ENCODE measurements at places on chromosomes 1 and 21.

DNA sequence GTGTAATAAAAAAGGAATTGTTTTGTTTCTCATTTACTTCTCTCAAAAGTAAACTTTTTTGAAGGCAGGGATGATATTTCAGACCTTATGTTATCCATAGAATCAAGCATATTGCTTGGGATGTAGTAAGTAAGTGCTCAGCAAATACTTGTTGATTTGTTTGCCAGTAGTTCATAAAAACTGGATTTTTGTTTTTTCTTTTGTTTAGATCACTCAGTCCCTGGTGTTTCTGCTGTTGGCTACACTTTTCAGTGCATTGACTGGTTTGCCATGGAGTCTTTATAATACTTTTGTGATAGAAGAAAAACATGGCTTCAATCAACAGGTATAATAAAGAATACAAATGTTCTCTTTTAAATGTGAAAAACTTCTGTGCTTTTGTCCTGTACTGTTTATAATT, 10.2 kb downstream of the ZMPSTE24 start:
- no peak for DNase-seq

GRCh38 chr1:38044221-38045215, 2.1 kb downstream of the POU3F1 start:
- DNase-seq, result no peak

GRCh38 chr1:111193712-111194480, 6.5 kb downstream of the DENND2D start:
- no peak for DNase-seq

- DNase-seq, result no peak
Measured at GRCh38 chr1:94270801-94271203, 33.4 kb upstream of the ARHGAP29 start.

DNA sequence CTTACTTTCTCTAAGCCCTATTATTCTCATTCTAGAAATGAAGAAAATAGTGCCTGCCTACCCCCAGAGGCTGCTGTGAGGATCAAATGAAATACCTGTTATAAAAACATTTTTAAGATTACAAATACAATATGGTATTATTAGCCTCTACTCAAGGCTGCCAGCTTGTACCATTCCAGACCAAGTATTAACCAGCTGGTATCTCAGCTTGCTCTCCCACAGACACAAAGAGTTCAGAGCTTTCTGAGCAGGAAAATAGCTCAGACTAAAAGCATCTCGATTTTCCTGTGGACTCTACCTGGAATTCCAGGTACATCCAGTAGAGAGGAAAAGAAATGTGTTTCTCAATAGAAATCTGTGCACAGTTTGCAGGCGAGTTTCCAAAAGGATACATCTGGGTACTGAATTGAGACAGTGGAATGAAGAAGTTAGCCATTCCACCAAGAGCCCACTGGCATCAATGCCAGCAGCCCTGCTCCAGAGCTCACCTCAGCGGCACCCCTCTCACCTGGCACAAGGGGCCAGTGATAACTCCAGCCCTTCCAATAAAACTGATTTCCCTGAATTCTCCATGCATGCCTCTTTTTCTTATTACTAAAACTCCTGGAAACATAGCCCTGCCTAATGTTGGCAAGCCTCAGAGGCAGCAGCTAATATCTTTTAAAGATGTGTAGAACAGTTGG, 31.0 kb downstream of the TGFBR3 start:
- DNase-seq, result no peak

DNA sequence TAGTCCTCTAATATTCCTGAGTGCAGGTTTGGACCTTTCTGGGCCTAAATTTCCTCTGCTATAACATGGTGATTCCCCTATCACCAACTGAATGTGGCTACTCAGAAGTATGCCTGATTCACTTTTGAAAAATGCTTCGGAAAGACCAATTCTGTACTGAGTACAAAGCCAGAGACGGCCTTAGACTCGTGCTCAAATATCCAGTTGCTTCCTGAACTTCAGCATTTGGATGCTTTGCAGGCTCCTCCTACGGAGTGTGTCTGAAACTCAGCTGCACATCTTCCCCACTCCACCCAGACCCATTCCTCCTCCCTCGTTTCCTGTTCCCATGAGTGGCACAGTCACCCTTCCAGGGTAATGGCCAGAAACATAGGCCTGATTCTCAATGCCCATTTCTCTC, 98.4 kb upstream of the GADD45A start:
- no peak for DNase-seq

GRCh38 chr1:53249706-53250105, 11.4 kb upstream of the MAGOH start:
- no peak for DNase-seq

GRCh38 chr1:10860682-10861081, 64.2 kb upstream of the CASZ1 start:
- DNase-seq, result no peak

GRCh38 chr1:15954316-15954715, 21.6 kb downstream of the ZBTB17 start:
- no peak for DNase-seq

DNA sequence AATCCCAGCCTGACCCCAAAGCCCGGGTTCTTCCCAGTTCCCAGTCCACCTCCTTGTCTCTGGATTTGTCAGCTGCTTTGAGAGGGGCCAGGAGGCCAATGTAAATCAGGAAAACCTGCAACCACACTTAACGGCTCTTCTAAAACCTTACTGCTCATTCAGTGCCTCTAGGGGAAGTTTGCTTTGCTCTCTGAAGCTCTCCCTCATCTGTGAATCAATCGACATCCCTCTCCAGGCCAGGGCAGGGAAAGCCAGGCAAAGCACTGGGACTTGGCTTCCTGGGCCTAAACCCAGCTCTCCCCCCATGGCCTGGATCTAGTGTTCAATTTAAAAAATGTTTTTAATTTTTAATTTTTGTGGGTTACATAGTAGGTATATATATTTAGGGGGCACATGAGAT, 9.3 kb downstream of the NKAIN1 start:
- DNase-seq, result no peak

DNA sequence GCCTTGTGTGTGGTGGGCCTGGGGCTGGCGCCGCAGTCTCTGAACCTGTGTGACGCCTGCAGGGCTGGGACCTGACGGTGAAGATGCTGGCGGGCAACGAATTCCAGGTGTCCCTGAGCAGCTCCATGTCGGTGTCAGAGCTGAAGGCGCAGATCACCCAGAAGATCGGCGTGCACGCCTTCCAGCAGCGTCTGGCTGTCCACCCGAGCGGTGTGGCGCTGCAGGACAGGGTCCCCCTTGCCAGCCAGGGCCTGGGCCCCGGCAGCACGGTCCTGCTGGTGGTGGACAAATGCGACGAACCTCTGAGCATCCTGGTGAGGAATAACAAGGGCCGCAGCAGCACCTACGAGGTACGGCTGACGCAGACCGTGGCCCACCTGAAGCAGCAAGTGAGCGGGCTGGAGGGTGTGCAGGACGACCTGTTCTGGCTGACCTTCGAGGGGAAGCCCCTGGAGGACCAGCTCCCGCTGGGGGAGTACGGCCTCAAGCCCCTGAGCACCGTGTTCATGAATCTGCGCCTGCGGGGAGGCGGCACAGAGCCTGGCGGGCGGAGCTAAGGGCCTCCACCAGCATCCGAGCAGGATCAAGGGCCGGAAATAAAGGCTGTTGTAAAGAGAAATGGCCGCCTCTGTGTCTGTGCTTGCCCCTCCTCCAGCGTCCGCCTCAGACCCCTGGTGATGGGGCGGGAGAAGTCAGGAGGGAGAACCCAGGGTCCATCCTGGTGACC, 788 bp downstream of the ISG15 start:
- peak; percentile 76 for DNase-seq

- DNase-seq, result no peak
Measured at GRCh38 chr1:47616036-47616435, 178.2 kb downstream of the FOXD2 start.

DNA sequence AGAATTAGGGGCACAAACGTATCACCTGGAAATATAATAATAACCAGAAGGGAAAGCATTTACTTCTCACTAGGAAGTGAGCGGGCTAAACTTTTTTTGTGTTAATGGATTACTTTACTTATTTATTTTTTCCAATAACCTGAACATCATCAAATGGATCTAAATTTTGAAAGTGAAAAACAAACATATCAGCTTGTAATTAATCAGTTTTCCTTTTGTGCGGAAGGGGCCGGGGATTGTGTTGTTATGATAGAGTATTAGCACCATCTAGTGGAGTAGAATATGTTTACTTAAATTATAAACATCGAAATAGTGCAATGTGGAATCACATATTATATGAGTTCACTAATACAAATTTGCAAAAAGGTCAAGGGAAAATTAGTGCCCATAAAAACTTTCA, 9.0 kb downstream of the CFH start:
- no peak for DNase-seq

DNA sequence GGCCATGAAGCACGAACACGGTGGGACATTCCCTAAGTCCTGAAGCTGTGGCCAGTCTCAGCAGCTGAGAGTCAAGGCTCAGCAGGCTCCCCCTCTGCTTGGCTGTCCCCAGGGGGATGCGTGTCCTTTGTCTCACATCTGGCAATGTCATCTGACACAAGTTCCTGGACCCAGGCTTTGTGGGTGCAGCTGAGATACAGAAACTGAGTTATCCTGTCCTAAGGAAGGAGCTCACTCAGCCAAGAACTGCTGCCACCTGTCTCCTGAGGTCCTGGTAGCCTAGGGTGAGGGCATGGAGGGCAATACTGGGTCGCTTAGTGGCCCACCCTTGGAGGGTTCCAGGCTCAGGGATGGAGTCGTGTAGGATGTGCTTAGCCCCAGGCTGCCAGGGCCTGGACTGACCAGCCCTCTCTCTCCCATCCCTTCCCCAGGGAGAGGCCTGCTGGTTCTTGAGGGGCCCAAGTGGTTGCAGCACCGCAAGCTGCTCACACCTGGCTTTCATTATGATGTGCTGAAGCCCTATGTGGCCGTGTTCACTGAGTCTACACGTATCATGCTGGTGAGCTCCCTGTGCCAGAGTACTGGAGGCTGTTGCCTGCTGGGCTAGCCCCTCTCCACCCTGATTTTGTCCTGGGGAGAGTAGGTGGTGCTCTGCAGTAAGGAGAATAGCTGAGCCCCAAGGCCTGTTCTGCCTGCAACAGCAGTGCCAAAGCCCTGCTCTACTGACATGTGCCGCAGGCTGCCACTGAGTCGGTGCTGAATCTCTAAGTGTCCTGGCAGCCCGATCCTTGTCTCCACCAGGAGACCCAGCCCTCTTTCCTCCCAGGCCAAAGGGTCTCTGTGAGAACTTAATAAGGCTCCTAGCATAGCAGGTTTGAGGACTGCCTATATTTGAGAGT, 13.5 kb downstream of the CYP4B1 start:
- peak; percentile 40 for DNase-seq

DNA sequence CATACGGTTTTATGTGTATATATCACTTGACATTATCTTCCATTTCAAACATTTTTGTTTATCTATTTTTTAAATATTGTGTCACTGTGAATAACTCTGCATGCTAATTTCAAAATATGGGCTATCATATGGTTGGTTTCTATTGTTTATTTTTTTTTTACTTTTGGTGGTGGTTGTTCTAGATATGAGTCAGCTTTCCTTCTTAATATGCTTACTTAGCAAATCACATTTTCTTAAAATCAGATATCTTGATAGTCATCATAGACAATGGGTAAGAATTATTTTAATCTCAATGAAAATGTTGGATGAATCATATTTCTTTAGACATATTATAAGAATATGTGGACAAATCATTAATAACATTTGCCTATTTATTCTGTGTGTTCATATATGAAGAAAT, 881.5 kb downstream of the BRINP3 start:
- no peak for DNase-seq

GRCh38 chr1:10986525-10986890, 25.9 kb upstream of the TARDBP start:
- DNase-seq, result no peak
